ENCODE measurements at places on chromosomes 7 and 10.

DNA sequence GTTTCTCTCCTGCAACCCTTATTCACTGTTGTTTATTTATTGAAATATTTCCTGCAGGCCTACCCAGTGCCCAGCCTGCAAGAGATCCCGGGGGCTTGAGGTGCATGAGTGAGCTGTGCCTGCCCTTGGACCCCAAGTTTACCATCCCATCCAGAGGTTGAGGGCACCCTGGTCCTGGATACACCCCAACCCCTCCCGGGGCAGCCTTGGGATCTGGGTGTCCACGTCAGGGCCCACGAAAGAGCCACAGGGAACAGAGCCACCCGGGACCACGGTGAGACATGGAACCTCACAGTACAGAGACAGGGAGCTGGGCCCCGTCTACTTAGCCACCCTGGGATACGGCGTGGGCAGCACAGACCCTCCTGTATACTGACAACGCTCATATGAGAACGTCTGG is 28.8 kb upstream of the PDGFA start:
- no peak for DNase-seq

- DNase-seq = no peak
Measured at GRCh38 chr10:28403090-28403489, 100.2 kb upstream of the MPP7 start.

DNA sequence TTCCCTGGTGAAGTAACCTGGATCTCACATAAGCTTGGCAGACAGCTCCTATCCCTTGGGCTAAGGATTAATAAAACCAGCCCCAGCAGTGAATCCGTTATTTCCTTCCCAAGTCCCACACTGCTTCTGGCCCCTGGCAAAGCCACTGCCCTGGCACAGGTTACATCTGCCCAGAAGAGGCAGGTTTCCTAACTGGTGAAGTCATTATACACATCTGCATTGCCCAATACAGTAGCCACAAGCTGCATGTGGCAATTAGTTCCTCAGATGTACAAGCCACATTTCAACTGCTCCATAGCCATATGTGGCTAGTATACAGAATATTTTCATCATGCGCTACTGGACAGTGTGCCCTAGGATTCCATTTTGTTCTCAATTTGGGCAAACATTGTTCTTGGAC is 273.0 kb downstream of the GRM8 start:
- no peak for DNase-seq

DNA sequence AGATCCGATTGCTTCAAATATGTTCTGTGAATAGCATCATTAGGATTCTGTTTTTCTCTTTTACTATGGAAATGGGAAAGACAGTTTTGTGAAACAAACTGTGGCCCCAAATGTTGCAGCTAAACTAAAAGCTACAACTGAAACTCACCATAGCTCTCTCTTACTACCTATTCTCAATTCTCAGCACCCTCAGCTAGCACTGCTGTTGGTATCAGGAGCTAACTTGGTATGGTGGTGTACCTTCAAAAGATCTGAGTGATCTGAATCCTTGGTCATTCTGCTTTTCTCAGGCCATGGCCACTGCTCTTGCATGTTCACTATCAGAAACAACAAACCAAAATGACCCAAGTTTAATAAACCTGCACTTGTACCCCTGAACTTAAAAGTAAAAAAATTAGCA is 1208.0 kb downstream of the SORCS1 start:
- DNase-seq = no peak

GRCh38 chr10:15748126-15748525 is 28.4 kb upstream of the ITGA8 start:
- no peak for DNase-seq

DNA sequence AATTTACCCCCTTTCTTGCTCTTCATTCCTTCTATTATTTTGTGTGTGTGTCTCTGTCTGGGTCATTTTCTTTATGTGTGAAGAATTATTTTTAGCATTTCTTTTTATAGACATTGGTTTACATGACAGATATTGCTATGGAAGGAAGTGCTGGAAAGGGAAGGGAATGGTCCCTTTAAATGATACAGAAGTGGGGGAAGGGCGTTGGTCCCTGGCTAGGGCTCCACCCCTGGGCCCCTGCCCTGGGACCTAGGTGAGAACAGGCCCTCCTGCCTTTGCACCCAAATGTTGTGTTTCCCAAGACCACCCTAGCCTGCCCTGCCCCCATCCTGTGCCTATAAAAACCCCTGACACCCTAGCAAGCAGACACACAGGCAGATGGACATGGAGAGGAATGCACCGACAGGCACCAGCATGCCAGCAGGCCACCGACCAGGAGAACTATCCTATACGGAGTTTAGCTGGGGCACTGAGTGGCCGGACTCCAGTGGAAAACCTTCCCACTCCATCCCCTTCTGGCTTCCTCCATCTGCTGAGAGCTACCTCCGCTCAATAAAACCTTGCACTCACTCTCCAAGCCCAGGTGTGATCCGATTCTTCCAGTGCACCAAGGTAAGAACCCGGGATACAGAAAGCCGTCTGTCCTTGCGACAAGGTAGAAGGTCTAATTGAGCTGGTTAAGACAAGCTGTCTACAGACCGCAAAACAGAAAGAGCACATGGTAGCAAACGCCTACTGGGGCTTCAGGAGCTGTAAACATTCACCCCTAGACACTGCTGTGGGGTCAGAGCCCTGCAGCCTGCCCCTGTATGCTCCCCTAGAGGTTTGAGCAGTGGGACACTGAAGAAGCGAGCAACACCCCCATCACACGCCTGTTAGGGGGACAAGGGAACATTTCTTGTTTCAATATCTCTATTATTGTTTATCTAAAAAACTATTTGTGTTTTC is 515.7 kb downstream of the SORCS1 start:
- DNase-seq = no peak

GRCh38 chr7:152579070-152579469 is 96.9 kb downstream of the XRCC2 start:
- DNase-seq = no peak

DNA sequence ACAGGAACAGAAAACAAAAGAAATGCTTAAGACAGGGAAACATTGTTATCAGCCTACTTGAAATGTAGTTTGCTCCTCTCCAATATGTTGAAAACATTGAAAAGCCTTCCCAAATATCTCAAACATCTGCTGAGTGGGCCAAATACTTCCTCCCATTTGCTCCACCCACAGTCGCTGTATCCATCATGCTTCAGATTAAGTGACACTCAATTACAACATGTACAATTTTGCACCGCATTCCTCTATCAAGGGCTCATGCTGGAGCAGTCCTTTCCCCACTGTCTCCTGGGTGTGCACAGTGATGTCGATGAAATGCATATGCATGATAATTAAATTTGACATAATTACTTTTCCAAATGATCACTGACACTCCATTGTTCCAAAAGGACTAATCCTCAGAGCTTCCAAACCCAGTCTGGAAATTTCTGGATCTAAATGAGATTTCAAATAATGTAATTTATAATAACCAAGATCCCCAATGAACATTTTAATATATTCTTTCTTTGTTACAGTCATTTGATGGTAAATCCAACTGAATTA is 604.6 kb downstream of the GRID1 start:
- no peak for DNase-seq

- DNase-seq = no peak
Measured at GRCh38 chr7:55546814-55547213, 25.5 kb downstream of the VOPP1 start.

DNA sequence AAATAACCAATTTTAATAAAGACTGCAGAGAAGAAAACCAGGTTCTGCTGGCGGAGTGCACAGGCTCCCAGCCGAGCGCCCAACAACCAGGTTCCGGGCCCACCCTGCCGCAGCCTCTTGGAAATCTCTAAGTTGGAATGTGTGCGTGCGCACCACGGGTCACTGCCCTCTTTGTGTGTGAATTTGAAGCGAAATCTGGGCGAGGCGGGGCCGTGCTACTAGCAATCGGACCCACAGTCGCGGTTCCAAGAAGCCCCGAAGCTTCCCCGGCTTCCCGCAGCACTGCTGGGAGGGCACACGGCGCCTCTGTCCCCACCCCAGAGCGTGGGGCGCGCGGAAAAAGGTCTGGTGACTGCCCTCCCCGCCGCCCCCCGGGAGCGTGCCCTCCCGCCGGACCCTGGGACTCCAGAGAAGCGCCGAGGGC is 666 bp upstream of the MAP3K8 start:
- no peak for DNase-seq

DNA sequence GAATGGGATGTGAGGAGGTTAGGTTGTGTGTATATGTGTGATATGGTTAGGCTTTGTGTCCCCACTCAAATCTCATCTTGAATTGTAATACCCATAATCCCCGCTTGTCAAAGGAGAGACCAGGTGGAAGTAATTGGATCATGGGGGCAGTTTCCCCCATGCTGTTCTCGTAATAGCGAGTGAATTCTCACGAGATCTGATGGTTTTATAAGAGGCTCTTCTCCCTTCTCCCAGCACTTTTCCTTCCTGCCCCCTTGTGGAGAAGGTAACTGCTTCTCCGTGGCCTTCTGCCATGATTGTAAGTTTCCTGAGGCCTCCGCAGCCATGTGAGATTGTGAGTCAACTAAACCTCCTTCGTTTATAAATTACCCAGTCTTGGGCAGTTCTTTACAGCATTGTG is 47.3 kb downstream of the NPVF start:
- peak; percentile 1 for DNase-seq

- peak; percentile 46 for DNase-seq
Measured at GRCh38 chr7:129494041-129494440, 8.3 kb upstream of the SMKR1 start.

DNA sequence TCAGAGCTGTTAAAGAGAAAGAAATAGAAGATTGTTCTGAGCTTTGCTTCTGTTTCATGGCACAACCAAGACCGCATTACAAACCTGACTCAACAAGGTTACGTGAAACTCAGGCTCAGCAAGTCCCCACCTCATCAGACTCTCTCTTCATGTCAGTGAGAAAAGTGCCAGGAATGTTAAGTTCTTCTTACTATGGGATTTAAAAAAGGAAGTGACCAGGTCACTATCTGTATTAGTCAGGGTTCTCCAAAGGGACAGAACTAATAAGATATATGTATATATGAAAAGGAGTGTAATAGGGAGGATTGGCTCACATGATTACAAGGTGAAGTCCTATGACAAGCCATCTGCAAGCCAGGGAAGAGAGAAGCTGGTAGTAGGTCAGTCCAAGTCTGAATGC is 25.4 kb upstream of the PAPSS2 start:
- DNase-seq = no peak

- no peak for DNase-seq
Measured at GRCh38 chr10:5895804-5896203, 5.8 kb downstream of the FBH1 start.

DNA sequence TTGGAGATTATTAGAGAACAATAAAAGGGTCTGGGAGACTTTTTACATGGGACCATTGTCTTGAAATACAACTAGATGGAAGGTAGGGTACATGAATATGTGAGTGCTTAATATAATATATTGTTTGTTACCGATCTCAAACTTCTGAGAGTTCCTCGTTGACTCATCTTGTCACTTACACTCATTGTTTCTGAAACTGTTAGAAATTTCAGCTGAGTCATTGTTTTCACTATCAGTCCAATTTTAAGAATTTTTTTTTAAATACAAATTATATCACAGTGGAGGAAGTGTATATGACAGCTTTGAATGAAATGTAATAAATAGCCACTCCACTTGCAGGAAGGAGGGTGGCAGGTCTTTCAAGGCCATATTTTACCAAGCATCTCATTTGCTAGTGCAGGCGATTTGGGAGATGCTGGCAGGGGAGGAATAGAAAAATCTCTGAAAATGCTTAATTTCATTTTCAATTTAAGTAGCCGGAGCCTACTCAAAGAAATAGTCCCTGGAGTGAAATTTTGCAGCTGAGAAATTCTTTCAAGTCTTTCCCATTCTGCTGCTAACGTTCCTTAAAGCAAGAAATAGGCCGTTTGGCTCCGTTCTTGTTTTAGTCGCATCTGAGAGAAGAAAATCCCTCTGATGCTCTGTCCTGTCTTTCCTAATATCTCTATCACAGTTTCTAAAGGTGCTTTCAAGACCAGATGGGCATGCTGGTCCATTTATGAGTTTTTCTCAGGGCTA is 1404.2 kb upstream of the CELF2 start:
- no peak for DNase-seq

DNA sequence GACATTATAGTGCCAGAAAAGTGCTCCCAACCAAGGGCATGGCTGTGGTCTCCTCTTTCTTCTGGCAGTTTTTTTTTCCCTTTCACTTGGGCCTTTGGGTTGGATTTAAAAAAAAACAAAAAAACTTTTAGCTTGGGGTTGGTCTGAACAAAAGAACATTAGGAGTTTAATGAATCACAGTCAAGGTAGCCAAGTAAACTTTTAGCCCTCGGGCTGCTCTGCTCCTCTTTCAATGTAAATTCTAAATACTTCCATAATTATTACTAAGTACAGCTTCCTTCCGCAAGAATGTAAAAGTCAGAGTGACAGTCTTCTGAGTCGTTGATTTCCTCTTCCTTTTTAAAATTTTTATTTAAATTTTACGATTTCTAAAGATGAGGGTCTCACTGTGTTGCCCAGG is 79.2 kb downstream of the NRF1 start:
- no peak for DNase-seq

GRCh38 chr10:102802920-102803534 is 34.2 kb downstream of the CYP17A1 start:
- no peak for DNase-seq

DNA sequence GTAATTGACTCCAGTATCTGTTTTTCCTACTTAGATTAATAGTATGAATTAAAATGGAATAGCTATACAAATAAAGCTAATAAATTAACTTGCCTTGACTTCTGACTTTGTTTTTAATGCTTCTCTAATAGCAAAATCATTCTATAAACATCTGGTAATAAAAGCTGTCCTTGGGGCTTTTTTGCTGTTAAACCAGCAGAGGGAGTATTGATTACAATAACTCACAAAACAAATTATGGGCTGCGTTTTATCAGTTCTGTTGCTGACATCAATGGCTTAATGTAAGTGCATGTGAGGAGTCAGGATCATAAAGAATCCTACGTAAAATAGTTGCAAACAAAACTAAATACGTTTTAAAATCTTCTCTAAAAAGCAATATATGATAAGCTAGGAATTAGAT is 667.8 kb downstream of the PCDH15 start:
- no peak for DNase-seq

GRCh38 chr7:152571068-152571467 is 104.9 kb downstream of the XRCC2 start:
- DNase-seq = no peak

DNA sequence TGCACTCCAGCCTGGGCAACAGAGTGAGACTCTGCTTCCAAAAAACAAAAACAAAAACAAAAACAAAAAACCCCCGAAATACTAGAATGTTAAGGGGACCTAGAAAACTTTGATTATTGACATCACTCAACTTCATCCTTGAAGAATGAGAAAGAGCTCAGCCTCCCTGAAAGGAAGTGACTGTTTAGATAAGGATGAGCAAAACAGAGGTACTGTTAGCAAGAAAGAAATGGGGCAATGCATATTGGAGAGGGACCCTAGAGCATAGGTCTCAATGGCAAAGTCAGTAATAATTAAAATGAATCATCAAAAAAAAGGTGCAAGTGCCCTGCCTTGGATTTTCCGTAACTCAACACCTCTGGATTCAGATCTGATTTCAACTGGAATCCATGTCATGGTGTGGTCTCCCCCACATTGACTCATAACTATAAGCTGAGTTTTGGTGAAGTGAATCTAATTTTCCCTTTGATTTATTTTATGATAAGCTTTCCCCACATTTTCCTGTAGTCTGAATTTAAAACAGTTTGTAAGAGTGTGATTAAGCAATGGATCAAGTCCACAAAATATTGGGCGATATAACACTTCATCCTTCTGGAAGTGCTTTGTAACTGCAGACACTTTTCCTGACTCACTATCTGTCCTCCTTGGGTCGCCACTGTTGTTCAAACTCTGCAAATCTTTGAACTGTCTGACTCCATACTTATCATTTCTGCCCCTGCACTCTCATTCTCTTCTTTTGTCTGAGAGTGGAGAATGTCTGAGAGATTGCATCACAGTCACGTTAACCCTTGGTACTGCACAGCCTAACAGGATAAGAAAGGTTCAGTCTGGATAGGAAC is 224.8 kb upstream of the LYZL1 start:
- no peak for DNase-seq

- no peak for DNase-seq
Measured at GRCh38 chr10:93746844-93747284, 10.9 kb upstream of the LGI1 start.
